ENCODE measurements at places on chromosomes 7 and 10.

DNA sequence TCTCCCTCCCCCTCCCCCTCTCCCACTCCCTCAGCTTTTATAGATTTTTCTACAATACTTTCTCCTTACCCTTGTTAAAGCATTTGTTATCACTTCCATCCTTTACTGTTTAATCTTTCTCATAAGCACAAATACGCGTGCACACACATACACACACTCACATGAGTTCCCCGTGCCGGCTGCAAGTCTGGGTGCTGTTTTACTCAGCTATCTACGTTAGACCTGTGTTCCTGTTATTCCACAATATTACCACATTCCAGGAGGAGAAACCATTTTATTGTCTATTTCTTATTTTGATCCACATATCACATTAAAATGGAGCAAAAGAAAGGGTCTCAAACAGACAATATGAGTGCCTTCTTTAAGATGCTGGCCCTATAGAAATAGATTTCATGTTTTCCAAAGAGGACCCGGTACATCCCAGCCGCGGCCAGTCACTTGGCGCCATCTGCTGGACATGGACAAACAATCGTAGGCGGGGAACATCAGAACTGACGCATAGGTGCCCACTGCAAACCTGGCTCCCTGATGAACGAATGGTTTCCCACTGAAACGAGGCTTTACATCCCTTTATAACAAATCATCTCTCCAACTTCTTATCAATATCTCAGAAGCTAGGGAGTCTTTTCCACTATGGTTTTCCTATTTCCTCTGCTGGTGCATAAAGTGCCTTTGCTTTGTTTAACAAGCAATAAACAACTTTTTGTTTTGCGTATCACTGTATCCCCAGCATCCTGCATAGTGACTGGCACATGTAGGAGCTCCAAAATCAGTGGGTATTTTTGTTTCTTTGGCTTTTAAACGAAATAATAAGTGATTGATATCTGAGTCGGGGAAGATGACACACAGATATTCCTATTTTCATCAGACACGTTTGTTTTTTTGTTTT lies 25.2 kb upstream of the OPTN start:
- DNase-seq: peak; percentile 81

DNA sequence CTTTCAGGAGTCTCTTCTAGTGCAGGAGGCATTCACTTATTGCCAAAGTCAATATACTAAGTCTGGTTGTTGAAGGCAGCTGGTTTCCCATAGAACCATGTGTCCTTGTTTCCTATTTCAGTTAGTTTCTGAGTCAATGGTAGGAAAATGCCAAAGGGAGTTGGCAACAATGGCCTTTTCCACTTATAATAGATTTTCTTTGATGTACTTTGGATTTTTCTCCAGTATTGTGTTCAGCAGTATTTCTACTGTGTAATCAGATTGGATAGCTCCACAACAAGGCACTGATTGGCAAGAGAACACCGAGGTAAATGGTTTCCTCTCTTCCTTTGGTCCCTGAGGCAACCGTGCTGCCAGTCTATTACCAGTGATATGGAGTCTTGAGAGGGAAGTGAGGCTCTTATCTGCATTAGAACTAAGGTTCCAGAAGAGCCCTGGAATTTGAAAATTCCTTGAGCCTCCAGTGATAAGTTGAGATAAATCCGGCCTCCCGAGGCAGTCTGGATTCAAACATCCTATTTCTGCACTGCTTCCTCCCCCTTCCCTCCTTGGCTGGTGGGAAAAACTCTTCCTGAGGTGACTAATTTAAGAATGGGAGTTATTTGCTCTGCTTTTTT lies 7.9 kb upstream of the SEPTIN7 start:
- DNase-seq: no peak

DNA sequence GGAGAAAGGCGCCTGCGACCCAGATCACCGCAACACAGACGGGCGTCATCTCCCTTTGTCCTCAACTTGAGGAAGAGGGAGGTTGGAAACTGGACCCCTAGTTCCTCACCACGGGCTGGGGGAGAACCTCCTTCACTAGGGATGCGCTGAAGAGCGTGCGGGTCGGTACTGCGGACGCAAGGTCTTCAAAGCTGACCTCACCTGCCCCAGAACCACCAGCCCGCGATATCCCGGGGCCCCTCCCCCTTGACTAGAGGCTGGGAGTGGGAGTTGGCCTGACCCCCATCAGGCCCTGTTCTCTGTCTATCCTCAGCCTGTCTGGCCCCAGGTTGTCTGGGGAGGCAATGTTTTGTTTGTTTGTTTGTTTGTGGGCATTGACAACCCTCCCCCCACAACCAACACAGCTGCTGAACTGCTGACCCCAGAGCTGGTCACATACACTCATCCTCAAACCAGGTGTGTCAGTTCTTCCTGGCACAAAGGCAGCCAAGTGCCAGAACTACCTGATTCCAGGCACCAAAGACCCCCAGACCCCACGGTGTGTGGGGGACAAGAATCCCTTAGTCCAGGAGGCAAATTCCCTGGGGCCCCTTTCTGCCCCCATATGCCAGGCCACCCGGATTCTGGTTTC lies 2.9 kb downstream of the NPM3 start:
- no peak for DNase-seq

DNA sequence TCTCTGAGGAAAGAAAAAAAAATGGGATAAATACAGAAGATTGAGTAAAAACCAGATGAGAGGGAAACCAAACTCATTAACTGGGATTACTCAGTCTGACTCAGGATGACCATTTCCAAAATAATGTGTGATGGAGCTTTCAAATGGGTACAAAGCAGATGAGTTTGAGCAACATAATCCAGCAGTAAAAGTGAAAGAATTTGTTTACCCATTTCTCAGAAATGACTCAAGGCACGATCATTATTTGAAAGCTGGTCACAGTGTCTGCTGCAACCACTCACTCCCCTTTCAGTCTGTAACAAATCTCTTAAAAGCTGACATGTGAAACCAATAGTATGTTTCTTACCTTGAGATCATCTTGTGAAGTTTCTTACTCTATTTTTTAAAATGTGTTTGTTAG lies 104.7 kb upstream of the KLF14 start:
- peak; percentile 50 for DNase-seq

DNA sequence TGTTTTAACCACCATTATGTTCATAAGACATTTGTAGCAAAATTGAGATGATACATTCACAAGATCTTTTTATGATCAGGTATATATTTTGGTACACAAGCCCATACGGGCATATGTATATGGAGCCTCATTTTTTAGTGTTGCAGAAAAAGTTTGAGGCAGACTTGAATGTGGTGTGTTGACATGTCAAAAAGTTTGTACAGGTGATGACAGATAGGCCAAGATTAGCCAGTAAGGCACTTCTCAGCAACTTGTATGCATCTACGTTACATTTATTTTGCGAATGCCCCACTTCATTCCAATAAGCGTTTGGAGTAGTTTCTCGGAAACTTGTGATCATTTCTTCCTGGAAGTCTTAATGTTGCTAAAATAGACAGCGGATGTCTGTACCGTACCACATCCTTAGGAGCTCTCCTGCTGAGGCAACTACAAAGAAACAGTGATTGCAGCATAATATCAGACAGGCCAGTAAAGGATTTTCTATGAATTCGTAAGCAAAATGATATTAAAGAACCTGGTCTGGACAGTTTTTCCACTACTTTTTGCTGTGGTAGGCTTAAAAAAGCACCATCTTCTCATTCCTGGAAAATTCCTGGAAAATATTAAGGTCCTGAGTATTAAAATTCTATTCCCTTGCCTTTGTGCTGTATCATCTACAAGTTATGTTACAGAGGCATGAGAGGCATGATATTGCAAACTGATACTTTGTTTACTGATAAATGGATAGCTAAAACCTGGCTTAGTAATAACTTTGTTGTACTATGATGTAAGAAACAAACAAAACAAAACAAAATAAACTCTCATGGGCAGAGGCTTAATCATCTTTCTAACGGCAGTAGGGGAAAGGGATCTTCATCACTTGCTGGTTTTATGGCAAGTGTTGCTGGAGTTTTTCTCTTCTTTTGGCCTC lies 153.6 kb downstream of the HDAC9 start:
- no peak for DNase-seq

GRCh38 chr7:29102558-29103151 lies 43.7 kb downstream of the CPVL start:
- peak; percentile 63 for DNase-seq

- DNase-seq: peak; percentile 75
Observed at GRCh38 chr10:115092555-115093285, 445 bp upstream of the ATRNL1 start.

- no peak for DNase-seq
Observed at GRCh38 chr7:80635533-80635932, 2.9 kb upstream of the CD36 start.

DNA sequence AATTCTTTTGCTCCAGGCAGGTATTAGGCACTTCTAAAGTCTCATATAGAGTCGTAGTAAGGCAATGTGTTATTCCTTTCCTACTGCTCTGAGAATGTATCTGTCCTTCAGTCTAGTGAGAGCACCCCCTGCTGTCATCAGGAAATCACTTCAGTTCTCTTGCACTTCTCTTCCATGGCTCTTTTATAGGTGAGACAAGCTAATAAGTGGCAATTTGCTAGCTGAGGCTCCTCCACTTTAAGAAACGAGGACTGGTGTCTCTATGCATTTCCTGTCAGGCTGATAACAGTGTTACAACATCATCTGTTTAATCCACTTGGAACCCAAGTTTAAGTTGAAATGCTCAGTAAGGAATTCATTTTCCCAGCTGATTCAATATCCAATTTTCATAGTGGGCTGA lies 350.6 kb downstream of the TFEC start:
- peak; percentile 18 for DNase-seq

- no peak for DNase-seq
Observed at GRCh38 chr7:74479961-74480829, 26.5 kb downstream of the GTF2IRD1 start.

DNA sequence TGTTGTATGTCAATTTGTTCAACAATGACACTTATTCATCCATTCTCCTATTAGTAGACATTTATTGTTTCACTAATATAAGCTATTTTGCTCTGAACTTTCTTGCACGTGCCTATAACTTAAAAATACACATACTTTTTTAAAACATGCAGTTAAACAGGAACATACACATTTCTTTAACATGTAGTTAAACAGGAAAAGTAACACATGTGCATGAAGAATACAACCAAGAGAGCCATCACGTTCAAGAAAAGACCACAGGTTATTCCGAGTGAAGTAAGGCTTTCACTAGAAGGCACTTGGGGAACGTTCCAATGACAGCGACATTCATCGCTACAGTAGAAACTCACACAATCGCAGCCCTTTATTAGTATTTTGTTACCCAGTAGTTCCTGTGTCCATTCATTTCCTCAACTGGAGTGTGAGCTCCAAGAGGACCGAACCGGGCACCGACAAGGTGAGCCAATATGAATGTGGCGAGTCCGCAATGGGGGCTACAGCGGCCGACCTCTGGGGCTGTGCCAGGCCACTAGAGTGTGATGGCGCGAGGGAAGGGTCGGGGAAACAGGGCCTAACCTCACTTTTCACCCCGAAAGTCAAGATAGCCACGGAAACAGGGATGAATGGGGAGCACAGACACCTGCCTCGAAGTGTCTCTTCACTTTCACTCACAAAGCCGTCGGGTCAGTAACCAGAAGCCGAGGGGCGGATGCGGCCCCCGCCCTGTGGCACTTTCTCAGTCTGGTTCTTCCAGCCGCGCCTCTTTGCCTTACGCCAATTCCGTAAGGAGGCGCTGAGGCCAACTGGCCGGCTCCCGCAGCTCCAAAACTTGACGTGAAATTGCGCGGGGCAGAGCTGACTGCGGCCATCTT lies 775 bp upstream of the SEPTIN7 start:
- peak; percentile 81 for DNase-seq

DNA sequence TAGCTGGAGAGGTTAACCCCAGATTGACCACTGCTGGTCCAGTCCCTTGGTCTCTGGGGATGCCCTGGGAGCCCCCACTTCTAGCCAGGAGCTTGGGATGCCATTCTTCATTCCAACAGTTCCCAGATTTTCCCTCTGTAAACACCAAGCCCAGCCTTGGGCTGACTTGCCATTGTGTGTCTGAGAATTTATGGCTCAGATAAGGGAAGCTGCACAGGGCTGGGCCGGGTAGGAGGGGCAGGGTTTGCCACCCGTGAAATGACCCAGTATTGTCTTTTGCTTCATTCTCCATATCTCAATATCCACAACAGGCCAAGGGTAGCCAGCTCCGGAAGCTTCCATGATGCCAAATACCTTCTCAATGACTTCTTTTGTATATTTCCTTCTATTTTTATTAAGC lies 32.1 kb downstream of the AFAP1L2 start:
- DNase-seq: no peak

- no peak for DNase-seq
Observed at GRCh38 chr7:77438131-77438530, 22.0 kb upstream of the GSAP start.

DNA sequence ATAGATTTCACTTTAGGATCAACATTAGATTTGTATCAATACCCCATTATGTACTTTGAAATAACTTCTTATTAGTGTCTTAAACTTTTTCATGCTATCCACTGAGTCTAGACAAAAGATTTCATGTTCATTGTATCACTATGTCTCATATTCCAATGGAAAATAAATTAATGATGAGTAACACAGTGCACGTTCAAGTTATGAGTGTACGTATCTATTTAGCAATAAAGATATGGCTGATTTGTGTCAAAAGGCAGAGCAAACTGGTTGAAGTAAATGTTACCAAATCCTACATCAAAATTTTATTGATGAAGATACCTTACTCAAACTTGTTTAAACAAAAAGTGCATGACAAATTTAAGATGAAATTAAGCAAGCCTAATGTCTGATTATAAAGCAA lies 102.4 kb downstream of the SEMA3E start:
- no peak for DNase-seq

- DNase-seq: no peak
Observed at GRCh38 chr7:138581065-138581464, 120.1 kb downstream of the SVOPL start.

DNA sequence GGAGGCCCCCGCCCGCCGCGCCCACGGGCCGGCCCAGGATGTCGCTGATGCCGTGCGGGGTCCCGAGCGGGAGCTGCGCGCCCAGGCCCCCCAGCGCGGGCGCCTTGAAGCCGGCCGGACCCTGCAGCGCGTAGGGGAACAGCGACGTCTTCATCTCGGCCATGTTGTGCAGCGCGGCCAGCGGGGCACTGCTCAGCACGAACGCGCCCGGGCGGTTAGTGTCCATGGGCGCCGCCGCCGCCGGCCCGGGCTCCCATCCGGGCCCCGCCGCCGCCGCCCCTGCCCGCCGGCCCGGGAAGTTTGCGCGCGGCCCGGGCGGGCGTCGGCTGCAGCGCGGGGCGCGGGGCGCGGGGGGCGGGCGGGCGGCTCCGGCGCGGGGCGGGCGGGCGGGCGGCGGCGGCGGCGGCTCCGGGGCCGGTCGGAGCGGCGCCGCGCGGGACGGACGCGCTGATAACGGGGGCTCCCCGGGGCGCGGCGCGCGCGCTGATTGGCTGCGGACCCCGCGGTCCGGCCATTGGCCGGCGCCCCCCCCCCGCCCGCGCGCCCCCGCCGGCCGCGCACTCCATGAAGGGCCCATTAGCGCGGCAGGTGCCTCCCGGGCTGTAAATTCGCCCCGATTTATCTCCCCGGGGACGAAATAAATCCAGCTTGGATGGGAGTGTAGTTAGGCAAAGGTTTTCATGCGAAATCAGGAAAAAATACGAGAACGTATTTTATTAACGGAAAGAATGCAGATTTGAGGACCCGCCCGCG lies at the start of gene NKX6-2:
Gene NKX6-2, minus strand, starts transcription at position 425 of the 753 bp plus-strand sequence. Its CDS starts 199 bp downstream, at position 226.
- no peak for DNase-seq

GRCh38 chr7:84139986-84140729 lies 54.4 kb downstream of the SEMA3A start:
- DNase-seq: no peak

- DNase-seq: no peak
Observed at GRCh38 chr7:22810843-22811242, 11.8 kb downstream of the TOMM7 start.

GRCh38 chr7:106560482-106560881 lies 100.5 kb downstream of the CCDC71L start:
- no peak for DNase-seq

GRCh38 chr10:35884657-35885071 lies 242.6 kb upstream of the FZD8 start:
- no peak for DNase-seq
